ENCODE measurements at places on chromosomes 2 and 18.
A peak's percentile ranks its signal among the peaks of the same experiment; 100 is the strongest.

- DNase-seq: no peak
Measured at GRCh38 chr2:108691447-108691846, 27.8 kb upstream of the RANBP2 start.

GRCh38 chr18:70041459-70042050 lies 93.9 kb upstream of the CD226 start:
- DNase-seq: no peak

DNA sequence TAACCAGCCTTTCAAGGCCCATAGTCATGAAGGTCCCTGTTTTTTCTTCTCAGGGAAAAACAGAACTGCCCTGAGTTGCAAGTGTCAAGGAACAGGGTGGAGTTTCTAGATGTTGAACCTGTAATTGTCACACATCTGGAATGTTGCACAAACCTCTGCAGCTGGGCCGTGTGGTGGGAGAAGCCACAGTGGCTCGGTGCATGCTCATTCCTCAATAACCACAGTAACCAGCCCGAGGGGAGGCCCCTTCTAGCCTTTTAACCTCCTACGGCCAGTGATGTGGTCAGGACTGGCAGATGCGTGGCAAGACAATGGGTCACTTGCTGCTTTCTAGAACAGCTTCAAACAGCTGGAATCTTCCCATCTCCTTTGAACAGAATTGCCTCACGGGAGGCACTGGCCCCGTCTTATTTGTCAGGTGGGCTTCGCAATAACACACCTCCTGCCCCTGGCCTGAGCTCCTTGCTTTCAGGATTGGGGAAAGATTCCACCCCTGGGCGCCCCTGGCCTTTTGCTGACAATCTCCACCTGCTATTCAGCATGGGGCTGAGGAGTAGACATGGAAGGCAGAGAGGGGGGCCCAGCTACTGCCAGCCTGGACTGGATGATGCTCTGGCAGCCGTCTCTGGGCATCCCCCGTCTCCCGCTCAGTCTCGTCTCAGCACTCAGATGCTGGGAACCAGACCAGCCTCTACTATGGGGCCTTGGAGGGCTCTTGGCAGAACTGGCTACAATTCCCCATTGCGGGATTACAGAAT lies 102.9 kb downstream of the KLHL29 start:
- no peak for DNase-seq

DNA sequence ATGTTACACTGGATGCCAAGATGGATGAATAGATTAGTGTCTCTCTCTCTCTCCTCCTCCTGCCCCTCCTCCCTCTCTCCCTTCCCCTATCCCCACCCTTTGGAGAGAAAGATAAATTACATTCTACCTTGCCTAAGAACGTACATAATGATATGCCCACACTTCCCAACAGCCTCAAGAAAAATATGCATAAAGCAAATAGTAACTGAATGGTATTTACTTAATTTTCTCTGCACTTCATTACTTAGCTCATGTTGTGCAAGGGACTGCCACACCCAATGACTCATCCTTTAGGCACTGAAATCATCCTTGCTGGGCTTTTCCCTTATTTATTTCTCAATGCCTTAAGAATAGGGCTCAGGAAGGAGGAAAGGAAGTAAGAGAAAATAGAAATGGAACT lies 137.3 kb upstream of the PID1 start:
- peak; percentile 80 for DNase-seq

- DNase-seq: no peak
Measured at GRCh38 chr2:26892133-26892532, 44.2 kb downstream of the DPYSL5 start.
